CD4-positive, alpha-beta memory T cell (primary cell): ENCODE measurements at places on chromosomes 2 and 18. TPM values are rescaled to one million over a fixed set of nuclear protein-coding genes. Genes with fewer than 3 reads are reported as not detected.

DNA sequence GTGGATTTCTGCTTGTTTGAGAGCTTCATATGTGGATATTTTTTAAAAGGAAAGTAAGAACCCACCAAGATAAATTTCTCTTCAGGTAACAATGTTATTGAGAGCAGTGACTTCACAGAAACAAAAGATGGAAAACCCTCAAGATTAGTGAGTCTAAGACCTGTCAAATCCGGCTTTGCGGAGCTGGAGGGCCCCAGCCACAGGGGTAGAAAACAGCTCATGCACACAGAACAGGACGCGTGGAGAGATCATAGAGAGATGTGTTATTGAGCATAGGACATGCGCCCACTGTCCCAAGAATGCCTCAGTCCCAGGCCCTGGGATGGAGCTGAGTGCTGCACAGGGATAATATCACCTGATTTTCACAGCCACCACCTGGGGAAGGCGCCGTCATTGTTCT lies 21.3 kb downstream of the EDAR start:
- DNase-seq = no peak

Gene TMEM169
- 5.1 TPM for total RNA-seq

DNA sequence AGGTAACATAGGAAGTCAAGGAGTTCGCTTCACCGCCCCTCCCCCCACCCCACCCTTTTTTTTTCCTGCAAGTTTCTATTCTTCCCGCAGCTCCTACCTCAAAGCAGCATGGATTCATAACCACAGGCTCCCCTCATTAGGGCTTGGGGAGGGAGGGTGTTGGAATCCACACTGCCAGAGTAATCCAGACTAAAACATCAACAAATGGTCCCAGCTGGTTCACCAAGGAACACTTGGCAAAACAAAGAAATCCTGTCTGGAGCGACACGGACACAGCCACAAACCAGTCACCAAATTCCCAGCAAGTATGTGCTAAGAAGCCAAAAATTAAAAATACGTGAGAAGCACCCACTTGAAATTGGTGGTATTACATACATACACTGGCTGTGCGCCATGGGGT lies 106.9 kb upstream of the PPP1CB start:
- DNase-seq = no peak

- no peak for DNase-seq
These were observed 304.3 kb upstream of the EPAS1 start for GRCh38 chr2:45992741-45993475.

- DNase-seq = no peak
These were observed 43.0 kb upstream of the HNMT start for GRCh38 chr2:137921105-137921880.
